Activated T-helper 1 cell treated with Interleukin-2 at 50 U/mL for 16 hours (primary cell): ENCODE measurements at places on chromosomes 16 and 17.

- no peak for DNase-seq
These were observed 10.0 kb downstream of the GRB7 start for GRCh38 chr17:39747745-39748144.

DNA sequence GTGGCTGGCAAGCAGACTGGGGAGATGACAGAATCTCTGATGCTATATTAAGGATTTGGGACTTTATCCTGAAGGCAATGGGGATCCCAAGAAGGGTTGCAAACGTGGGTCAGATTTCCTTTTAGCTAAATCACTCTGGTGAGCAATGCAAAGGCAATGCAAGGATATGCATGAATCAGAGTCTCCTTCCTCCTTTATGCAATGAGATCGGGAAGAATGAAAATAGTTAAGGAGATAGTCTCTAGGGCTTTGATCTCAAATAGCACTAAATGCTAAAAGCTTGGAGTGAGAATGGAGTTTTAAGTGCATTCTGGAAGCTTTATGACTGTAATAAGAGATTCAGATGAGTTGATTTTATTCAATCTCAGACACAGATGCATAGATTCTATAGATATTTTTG lies 27.2 kb upstream of the SHISA9 start:
- DNase-seq = no peak

GRCh38 chr16:59385959-59386358 lies 651.8 kb upstream of the GOT2 start:
- DNase-seq = no peak

- DNase-seq = no peak
These were observed 30.9 kb downstream of the FAM222B start for GRCh38 chr17:28811651-28812090.

DNA sequence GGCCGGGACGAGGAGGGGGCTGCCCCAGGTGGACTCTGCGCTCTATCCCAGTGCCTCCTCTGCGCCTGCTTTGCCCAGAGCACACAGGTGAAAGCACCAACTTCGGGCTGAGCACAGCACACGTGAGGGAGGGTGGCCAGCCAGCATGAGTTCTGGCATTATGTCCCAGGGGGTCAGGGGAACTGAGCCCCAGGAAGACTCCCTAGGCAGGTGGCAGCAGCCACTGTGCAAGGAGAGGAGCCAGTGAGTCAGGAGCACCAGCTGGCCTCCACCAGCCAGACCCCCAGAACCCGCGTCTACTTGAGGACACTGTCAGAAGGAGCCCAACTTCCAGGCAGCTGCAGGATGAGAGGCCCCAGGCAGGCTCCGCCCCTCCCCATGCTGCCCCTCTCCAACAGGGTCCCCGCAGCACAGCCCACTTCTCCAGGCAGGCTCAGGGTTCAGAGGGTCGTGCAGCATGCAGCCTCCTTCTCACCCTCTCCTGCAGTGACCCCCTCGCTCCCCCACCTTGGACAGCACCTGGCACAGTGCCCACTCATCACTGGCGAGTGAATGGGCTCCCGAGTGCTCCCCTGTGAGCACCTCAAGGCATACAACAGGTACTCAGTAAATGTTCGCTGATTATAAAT lies 44.2 kb upstream of the RASD1 start:
- DNase-seq = no peak

DNA sequence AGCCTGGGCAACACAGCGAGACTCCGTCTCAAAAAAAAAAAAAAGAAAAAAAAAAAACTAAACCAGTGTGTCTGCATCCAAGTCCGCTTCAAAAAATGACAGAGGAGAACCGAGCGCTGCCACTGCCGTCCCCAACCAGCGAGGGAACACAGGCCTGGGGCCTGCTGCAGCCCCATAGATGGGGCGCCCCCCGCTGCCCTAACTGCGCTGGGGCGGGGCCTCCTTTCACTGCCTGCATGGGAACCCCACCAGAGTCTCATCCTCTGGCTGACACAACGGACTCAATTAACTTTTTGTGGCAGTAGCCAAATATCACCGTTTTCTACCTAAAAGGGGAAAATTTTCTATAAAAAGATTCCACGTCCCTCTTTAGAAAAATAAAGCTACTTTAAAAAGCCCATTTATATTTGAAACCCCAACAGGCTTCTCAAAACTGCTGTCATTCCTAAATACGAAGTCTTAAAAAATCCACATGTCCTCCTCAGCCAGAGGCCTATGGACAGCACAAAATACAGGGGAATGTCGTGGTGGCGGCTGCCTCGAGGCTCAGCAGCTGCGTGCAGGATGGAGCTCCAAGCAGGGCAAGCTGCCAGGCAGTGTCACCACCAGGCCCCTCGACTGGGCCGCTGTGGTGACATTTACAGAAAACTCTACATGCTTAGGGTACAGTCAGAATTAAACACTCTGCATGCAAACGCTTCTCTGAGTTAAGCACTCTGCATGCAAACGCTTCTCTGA lies 30.3 kb downstream of the KLHDC4 start:
- DNase-seq = no peak

DNA sequence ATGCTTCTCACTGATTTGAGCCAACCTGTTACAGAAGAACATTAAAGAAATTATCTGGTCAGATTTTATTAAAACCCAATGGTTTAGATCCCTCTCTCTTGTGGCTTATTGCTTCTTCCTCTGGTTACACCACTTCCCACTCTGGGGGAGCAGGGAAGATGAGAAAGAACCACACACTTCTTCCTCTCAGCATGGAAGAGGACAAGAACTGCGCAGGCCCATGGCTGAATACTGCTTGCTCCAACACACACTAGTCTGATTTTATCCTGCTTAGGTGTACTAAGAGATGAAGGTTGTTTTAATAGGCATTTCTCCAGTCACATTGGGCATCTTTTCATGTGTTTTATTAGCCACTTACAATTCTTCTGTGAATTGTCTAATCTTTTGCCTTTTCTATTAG lies 27.6 kb downstream of the MAP3K3 start:
- no peak for DNase-seq

DNA sequence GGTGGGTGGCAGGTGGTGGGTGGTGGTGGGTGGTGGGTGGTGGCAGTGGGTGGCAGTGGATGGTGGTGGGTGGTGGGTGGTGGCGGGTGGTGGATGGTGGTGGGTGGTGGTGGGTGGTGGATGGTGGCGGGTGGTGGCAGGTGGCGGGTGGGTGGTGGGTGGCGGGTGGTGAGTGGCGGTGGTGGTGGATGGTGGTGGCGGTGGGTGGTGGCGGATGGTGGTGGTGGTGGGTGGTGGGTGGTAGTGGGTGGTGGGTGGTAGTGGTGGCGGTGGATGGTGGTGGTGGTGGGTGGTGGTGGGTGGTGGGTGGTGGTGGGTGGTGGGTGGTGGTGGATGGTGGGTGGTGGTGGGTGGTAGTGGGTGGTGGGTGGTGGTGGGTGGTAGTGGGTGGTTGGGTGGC lies 423.8 kb upstream of the PSMD7 start:
- DNase-seq = no peak

DNA sequence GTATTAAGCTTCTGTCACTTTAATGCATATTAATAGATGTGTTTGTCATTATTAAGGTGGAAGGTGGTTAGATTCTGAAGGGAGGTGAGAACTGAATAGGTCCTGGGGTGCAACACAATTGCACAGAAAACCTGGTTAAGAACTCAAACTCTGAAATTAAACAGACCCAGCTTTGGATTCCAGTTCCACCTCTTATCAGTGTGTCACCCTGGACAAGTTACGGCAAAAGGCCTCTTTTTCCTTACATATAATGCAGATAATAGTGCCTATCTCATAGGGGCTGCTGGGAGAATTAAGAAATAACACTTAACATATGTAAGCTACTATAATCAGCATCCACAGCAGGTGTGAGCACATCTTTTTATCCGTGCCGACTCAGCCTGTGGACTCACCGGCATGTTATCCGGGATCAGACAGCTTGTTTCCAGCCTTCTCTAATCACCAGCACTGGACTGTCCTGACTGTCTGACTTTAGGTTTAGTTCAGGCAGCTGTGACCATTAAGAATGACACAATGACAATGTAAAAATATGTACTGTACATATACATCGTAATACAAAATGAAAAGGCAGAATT lies 31.4 kb downstream of the TEX2 start:
- no peak for DNase-seq

DNA sequence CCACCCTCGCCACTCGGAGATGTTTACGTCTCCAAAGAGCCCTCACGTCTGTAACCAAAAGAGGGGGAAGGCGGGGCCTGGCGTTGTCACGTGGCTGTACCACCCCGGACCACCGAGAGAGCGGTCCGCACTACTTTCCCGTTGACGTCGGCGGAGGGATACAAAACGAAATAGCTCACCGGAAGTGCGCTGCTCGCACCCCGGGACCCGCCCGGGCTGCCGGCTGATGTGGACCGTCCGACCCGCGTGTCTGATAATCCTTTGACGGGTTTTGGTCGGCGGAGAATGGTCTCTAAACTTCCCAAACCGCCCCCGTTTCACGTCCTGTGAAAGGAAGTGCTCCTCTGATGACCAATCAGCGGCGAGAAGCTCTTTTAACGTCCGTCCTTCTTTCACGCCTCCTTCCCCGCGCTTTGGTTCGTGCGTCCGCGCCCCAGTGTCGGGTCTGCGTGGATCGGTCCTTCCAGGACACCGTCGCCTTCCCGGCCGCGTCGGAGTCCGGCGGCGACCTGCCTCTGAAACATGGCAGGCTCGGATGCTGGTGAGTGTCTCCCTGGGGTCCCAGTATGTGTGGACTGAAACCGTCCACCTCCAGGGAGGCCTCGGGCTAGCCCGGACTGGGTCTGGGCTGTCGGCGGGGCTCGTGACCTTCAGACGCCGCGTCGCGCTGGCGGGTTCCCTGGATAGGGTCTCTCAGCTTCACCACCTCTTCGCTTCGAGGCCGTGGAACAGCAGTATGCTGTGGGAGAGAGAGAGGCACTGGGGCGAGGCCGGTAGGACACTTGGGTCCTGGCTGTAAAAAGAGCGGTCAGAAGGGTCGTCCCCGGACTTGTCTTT lies at the start of gene CEP95:
CEP95 (plus strand) TSS at position 402 of the 837 bp plus-strand sequence; CDS start at position 523, 121 bp downstream.
- DNase-seq = peak; percentile 77

DNA sequence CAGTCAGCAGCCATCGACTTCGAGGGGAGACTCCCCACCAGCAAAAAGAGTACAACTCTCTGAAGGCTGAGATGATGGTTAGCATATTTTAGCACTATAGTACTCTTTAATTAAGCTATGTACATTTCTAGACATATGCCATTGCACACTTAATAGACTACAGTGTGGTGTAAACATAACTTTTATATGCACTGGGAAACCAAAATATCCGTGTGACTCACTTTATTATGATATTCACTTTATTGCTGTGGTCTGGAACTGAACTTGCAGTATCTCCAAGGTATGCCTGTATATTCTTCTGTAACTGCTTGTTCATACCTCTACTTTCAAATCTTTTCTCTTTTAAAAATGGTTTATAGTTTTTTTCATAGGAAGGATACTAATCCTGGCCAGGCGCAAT lies 11.0 kb upstream of the NXPH3 start:
- DNase-seq = no peak

DNA sequence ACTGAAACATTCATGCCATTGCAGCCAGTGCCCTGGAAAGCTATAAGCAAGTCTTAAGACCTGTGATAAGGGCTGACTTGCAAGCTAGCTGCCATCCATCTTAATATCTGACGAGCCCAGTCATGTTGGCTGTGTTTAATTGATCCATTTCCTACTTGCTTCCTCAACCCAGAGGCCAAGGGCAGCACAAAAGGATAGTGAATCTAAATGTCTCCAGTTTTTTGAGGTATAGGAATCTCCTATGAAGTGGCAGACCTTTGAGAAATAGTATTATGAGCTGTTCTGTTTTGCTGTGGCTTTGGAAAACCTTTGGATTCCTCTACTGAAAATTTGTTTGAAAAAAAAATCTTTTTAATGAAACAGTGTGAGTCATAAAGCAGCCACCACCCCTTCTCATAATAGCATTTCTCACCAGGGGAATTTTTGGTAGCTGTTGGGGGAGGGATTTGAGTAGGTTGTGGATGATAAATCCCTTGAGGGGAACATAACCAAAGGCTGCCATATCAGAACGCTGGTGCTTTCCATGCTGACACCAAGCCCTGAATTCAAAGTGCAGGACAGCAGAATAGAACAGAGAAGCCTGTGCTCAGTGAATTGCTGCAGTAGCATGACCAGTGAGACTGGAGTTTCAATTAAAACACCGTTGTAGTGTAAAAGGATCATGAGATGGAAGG lies 12.9 kb downstream of the ZNRF1 start:
- no peak for DNase-seq

GRCh38 chr17:67364847-67365737 lies 1.3 kb downstream of the PSMD12 start:
- no peak for DNase-seq

GRCh38 chr16:84726669-84727467 lies 27.1 kb downstream of the USP10 start:
- DNase-seq = no peak
